ELF-1 (cell line): ENCODE measurements at places on chromosomes 1 and 21.

DNA sequence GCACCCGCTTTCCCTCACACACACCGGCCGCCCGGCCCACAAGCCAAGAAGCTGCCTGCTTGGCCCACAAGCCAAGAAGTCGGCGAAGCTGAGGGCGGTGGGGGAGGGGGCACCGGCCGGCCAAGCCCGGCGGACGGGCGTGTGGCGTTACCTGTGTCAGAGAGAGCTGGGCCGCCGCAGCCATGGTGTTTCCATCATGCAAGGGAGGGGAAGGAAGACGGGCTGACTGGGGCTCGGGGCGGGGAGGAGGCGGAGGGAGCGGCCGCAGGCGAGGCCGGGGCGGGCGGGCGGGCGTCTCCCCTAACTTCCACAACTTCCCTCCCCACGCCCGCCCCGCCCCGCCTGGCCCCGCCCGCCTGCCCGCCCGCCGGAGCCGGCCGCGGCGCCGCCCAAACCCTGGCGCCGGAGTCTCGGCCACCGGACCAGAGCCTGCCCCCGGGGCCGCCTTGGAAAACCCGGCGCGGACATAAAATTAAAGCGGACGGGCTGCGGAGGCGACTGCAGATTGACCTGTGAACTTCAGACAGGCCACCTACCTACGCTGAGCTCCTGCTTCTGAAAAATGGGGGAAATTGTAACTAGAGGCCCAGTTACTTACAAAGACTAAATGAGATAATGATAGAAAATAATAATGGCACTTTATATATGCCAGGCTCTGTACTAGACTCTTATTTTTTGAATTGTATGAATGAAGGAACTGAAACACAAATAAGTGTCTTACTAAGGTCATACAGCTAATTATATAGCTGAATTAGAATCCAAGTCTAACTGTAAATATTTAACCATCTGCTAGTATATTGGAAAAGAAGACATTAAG is at the start of gene EPS15:
TSS of gene EPS15 (minus strand) at position 219 of the 817 bp plus-strand sequence. CDS start at position 184, 35 bp downstream.
- peak; percentile 85 for DNase-seq

DNA sequence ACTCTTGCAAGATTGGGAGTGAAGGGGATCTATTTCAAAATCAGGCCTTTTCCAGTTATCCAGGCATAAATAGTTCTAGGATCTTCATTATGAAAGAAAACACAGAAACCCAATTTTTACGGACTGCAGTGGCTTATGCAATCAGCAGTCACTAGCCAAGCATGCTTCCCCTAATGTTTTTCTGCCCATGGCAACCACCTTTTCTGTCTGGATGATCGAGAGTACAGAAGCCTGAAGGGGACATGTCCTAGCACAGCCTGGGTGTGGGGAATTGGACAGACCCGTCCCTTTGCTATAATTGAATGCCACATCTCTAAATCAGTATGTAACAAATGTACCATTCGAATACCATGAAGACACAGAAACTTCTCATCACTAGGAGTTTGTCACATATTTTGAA is 29.8 kb upstream of the NCAM2 start:
- no peak for DNase-seq

DNA sequence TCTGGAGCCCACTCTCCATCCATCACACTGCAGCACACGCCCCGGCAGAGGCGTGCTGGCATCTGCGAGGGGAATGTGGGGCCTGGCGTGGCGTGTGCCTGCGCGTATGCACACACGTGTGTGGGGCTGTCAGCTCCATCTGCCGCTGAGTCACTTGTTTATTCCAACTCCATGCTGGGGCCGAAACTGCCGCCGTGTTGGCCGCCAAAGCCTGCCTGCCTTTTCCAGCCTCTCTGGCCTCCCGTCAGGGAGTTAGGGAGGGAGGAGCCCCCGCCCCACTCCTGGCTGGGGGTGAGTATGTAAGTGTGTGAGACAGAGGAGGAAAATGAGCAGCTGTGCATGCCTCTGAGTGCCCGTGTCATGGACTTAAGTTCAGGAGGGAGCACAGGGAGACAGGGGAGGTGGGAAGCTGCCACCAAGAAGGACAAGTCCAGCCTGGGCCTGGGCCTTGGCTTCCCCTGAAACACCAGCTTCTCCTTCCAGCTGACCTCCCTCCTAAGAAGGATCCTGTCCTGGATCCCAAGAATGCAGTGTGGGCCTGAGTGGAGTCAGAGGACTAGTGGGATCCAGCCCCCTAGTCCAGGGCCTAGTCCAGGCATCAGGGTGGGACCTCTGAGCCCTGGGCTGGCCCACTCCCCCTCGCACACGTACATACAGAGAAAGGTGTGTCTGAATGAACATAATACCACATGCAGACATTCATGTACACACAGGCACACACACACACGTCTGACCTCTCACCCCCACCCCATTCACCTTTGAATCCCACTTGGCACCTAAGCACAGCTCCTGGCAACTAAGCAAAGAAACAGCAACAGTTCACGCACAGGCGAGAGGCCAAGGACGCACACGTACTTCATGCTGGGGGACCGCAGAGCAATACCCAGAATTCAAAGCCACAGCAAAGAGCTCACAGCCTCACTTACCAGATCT is 24.7 kb downstream of the MEF2D start:
- DNase-seq: no peak

- DNase-seq: no peak
Observed at GRCh38 chr1:14160781-14161180, 437.7 kb upstream of the KAZN start.

DNA sequence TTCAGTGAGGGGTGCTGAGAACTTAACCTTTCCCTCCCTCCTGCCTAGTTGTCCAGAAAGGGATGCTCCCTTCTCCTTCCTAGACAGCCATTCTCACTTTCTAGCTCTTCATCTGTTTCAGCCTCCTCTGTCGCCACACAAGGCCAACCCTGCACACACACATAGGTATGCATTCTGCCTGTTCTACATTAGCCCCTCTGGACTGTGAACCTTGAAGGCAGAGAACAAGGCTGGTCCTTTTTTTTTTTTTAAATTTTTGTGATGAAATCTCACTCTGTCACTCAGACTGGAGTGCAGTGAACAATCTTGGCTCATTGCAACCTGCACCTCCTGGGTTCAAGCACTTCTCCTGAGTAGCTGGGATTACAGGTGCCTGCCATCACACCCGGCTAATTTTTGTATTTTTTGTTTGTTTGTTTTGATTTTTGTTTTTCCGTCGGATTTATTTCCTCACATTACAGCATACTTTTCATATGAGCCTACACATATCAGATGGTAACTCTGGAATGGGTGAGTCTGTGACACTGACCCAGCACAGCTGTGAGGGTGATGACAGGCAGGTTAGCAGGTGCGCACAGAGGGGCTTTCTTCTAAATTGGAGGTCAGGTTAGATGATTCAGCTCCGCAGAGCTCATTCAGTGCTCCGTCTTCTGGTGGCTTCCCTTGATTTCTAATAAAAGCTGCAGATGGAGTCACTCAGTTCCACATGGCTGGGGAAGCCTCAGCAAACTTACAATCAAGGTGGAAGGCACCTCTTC is 4.9 kb upstream of the AKR1A1 start:
- DNase-seq: no peak

- no peak for DNase-seq
Observed at GRCh38 chr1:235304549-235305451, 23.2 kb downstream of the ARID4B start.

DNA sequence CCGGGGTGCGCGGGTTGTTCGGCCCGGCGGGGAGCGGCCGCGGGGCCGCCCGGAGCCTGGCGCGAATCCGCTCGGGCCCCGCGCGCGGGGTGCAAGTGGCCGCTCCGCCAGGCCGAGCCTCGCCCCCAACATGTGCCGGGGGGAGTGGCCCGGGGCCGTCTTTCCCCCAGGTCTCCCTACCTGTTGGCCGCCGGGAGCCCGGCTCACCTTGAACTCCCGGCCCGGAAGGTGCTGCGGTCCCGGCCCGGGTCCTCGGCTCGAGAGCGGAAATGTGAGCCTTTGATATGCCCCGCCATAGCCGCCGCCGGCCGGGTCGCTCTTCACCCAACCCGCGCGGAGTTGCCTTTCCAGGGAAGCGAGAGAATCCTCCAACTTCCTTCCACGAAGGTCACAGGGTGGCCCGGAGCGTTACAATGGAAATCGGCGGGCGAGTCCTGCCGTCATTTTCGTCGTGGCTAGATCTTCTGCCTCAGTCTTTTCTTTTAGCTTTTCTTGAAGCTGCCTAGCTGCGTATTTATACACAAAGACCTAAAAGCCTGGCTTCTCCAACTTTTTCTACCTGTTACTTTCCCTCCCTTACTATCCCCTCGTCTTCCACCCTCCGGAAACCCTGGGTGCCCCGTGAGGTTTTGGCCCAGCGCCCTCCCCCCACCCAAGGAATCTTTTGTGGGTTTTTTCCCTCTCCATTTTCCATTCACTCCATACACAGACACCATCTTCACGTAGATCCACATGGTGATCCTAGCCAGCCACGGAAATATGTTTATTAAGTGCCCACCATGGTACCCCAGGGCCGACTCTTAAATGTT is 867 bp downstream of the PTGFRN start:
- peak; percentile 50 for DNase-seq

- no peak for DNase-seq
Observed at GRCh38 chr21:44329086-44329889, 9.9 kb downstream of the CFAP410 start.

DNA sequence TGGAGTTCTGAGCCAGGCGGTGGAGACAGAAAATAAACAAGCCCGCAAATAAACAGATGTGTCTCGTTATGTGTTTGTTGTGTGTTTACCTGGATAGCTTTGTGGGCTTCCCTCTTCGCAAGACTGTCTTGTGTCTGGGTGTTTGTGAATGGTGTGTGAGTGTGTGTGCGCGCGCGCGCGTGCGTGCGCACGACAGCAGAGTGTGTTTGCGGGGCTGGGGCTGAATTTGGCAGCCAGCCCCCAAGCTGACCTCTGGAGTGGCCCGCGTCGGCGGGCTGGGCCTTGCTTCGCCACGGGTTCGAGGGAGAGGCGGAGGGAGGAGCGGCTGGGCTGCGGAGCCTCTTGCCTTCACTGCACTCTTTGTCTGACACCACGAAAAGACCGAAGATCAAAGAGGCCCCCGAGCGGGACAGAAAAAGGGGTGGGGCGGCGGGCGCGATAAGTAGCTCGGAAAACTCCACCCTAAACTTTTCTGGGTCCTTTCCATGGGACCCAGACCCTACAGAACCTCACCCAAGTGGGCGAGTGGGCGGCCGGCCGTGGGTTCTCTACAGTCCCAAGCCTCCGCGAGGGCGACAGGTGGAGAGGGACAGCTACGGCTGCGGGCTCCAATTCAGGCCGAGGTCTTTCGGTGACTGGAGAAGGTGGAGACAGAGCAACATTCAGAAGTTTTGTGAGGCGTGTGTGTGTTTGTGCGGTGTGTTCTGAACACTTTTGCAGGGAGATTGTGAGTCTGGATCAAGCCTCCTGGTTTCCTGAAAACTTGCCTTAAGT is 14.5 kb downstream of the PAX7 start:
- peak; percentile 80 for DNase-seq
